Posterior cingulate gyrus (tissue), 11 donors: ENCODE measurements at places on chromosomes 2 and 18.

DNA sequence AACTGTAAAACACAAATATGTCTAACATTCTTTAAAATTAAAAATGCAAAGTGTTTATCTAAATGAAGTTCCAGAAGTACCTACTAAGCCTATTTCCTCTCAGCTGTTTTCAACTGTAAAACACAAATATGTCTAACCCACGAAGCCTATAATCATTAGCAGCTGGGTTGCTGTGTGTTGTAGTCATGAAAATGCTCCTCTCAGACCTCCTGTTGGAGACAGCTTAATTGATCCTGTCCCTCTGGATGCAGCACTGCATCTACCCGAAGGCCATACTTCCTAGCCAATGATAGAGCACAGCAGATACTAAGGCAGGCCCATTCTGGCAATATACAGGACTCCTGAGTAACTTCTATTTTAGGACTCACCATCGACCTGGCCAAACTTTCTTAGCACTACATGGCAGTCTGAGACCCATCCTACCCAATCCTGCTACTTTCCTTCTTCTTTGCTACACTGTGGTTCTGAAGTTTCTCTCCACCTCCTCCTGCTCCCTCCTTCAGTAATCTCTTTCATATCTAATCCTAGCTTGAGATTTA, 92.5 kb upstream of the RBBP8 start:
- DNase-seq, result no peak

- no peak for DNase-seq
These were observed 174.8 kb downstream of the PRPF40A start for GRCh38 chr2:152542337-152542994.

DNA sequence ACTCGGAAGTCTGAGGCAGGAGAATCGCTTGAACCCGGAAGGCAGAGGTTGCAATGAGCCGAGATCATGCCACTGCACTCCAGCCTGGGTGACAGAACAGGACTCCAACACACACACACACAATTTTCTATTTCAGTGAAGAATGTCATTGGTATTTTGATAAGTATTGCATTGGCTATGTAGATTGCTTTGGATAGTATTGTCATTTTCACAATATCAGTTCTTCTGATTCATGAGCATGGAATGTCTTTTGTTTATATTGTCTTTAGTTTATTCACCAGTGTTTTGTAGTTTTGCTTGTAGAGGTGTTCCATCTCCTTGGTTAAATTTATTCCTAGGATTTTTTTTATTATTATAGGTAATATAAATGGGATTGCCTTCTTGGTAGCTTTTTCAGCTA, 693.4 kb upstream of the SYT4 start:
- DNase-seq, result no peak

GRCh38 chr2:3972377-3972776, 269.0 kb downstream of the DCDC2C start:
- no peak for DNase-seq

DNA sequence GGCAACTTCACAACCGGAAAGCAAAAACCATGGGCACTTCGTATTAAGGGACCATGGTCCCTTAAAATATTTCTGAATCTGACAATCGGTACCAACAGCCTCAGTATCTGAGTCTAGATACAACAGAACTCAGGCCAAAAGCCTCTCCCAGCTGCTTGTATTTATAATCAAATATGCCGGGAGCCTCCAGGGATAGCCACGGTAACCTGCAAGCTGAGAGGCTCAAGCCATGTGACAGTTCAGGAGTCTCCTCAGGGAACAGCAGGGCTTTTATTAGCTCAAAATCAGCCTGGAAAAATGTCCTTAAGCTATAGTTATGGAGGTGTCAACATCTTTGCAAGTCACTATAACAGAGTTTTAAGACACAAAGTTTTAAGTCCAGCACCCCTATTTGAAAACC, 352.8 kb upstream of the GYPC start:
- DNase-seq, result no peak

DNA sequence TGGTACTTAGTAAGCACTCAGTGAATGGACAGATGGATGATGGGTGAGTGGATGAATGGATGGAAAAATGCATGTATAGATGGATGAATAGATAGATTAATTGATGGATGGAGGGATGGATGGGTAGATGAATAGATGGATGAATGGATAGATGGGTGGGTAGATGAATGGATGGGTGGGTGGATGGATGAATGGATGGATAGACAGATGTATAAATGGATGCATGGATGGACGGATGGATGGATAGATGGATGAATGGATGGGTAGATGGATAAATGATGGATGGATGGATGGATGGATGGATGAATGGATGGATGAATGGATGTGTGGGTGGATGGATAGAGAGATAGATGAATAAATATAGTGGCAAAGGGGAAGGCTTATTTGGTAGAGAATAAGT, 83.6 kb downstream of the ACOXL start:
- DNase-seq, result no peak

DNA sequence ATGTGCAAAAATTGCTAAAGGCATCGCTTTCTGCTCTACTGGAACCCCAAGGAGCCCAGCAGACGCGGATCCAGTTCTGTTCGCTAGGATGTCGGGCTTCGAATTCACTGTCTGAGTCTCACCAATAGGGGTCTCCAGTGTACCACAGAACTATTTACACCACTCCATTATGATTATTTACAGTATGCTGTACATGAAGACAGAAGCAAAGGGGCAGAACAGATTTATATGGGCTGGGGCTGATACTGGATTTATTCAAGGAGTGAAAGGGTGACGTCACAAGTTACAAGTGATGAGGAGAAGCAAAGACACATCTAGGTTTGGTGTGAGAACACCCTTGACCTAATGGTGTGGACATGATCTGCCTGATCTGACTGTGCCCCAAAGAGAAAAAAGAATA, 185.3 kb upstream of the ATP5MC3 start:
- peak; percentile 68 for DNase-seq

DNA sequence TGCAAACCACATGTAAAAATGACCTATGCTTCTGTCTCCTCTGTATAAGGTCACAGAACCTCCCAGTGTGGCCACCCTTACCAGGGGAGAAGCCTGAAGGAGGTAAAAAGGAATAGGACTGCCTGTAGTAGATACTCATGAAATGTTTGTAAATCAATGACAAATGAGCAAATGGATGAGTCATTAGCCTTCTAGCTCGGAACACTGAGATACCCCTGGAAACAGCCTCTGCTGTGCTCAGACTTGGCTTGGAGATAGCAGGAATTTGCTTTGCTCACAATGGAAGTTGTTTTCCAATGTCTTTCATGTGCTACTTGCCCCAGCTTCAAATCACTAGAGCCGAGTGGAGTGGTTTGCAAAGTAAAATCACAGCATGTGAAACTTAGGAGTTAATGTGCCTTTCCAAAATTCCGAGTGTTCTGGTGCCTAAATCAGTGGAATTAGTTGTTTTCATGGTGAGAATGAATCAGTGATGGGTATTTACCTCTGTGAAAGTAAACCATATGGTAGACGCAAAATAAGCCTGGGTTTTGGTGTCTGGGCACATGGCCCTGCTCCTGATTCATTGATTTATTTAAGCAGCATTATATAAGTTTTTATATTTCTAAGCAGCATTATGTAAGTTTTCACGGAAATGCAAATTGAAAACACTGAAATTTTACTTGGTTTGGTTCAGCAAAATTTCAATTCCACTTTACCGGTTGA, 154.0 kb upstream of the MAP3K20 start:
- no peak for DNase-seq

- DNase-seq, result no peak
These were observed 8.9 kb downstream of the COX5B start for GRCh38 chr2:97654791-97655190.

DNA sequence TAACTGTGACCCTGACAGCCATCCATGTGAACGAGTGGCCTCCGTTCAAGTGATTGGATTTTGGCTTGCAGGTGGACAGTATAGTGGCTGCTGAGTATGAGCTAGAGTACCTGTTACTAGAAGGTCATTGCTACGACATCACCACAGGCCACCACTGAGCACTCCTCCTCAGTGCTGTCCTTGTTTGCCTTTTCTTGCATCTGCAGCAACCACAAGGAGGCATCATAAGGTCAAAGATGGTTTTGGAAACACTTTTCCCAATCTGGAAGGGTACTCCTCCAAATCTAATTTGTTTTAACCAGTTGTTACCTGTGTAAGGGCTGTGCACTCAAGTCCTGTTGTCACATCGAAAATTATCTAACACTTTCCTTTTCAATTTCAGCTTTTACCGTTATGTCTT, 81.2 kb downstream of the UGGT1 start:
- no peak for DNase-seq

- DNase-seq, result no peak
These were observed 32.1 kb downstream of the CRYGD start for GRCh38 chr2:208092093-208092832.

DNA sequence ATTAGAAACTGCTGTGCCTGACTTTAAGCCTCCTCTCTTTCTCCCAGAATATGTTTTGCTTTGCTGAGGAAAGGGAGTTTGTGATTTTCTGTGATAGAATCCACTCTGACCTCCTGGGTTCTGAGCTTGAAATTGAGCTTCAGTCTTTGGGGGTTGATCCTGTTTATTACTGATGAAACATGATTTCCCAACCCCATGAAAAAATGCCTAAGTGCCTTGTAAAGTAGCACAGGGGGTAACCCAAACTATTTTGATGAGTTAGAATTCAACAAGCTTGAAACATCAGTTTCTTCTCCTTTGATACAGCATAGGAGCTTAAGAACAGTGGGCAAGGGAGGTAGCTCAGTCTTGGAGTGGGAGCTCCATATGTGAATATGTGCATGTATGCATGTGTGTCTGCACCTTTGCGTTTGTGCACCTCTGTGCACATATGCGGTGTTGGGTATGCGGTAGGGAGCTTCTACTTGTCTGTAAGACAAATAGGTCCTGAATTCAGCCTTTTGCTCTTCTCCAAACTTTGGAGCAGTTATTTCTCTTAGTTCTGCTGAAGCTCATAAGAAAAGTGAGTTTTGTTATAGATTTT, 364.6 kb downstream of the OSR1 start:
- DNase-seq, result no peak

- no peak for DNase-seq
These were observed 44.2 kb downstream of the DPYSL5 start for GRCh38 chr2:26892133-26892532.

- DNase-seq, result no peak
These were observed 123.5 kb upstream of the FOSL2 start for GRCh38 chr2:28269019-28269784.

DNA sequence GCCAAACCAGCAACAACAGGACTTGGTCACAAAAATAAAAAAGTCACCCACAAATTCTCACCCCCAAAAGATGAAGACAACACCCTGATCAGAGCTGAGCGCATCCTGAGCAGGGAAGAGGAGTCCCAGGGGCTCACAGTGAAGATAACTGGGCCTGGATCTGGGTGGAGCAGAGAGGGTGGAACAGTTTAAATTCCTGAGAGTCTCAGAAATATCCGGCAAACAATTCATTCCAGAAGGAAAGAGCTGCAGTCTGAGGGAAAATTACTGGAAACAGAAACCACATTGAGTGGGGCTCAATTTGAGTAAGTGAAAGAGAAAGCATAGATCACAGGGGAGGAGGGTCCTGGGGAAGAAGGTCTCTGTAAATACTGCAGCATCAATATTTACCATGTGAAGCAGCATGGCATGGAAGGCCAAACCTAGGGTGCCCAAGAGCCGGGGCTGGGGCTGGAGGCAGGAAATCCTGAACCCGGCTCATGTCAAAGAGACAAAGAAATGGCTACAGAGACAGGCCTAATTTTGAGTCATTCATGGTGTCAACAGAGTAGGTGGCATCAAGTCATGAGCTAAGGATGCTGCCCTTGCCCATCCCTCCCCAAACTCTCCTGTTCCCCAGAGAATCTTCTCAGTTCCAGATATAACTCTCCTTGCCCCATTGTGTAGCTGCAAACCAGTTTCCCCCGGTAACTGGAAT, 61.4 kb upstream of the ZBTB7C start:
- DNase-seq, result no peak

DNA sequence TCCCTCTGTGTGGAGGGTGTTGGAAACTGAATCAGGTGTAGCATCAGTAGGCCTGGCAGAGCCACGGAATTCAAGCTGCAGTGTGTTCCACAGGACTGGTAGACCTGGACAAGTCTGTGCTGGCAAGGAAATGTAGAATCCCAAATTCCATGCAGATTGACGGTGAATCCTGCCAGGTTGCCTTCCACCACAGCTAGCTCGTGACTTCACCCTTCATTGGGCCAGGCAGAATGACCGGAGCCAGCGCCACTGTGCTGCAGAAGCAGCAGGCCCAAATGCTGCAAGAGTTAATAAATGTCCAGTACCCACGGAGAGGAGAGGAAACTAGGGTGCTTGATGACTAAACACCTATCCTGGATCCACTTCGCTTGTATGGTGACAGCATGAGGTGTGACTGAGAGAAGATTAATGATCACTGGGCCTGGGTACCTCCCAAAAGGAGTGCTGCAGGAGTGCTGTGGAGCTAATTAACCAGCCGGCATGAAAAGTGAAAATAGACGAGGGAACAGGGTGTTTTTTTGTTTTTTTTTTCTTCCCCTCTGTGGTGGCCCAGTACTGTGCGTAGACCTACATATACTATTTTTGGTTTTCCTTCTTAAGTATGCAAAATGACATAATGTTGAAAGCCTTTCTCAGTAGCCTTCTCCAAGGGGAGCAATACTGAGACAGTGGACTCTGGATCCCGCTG, 122.2 kb downstream of the TANC1 start:
- no peak for DNase-seq

- DNase-seq, result no peak
These were observed 18.2 kb downstream of the ASPRV1 start for GRCh38 chr2:69943000-69943842.

- DNase-seq, result no peak
These were observed 823 bp upstream of the GORASP2 start for GRCh38 chr2:170928036-170928823.

GRCh38 chr18:76844742-76845477, 22.6 kb downstream of the ZNF236 start:
- no peak for DNase-seq

- no peak for DNase-seq
These were observed 48.0 kb upstream of the TGIF1 start for GRCh38 chr18:3401669-3402620.

DNA sequence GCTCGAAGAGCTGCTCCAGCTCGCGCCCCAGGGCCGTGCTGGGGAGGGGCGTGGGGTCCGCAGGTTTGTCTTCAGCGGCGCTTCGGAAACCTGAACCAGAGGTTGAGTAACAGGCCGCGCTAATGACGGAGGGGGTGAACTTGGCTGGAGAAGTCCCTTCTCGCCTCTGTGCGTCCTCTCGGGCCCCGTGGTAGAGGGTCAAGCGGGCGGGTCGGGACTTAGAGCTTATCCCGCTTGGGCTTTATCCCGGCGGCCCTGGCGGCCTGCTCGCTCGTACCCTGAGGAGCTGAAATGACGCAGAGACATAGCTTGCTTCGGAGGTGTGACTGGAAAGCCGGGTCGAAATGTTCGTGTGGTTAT, 479 bp downstream of the RNMT start:
- DNase-seq, result peak; percentile 21

DNA sequence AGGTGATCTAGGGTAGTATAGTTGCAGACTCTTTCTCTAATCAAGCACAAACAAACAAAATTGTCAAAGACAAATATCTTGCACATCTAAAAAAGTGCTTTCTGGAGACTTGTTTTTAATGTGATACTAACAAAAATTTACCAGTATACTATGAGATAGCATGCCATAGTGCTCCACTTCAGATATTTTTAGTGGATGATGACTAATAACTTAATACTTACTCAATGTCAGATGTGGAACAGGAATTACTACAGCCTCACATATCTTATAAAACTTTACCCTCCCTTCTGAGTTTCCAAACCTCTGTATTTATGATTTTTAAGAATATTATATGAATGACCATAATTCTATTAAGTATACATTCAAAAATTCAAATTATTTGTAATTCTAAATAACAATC, 1162.0 kb upstream of the SLC39A10 start:
- DNase-seq, result no peak
